ENCODE measurements at places on chromosomes 1 and 21. TPM values are rescaled to one million over a fixed set of nuclear protein-coding genes. Genes with fewer than 3 reads are reported as not detected.

Gene S100A11
- 138 TPM for total RNA-seq

Gene CFAP141
- total RNA-seq = not detected

Gene ZMPSTE24
- total RNA-seq = 68.7 TPM

Gene LRRC3
- 1.3 TPM for total RNA-seq
